ENCODE measurements at places on chromosomes 7 and 10.
A peak's percentile ranks its signal among the peaks of the same experiment; 100 is the strongest.

GRCh38 chr7:610531-611280, 91.1 kb upstream of the PDGFA start:
- no peak for DNase-seq

DNA sequence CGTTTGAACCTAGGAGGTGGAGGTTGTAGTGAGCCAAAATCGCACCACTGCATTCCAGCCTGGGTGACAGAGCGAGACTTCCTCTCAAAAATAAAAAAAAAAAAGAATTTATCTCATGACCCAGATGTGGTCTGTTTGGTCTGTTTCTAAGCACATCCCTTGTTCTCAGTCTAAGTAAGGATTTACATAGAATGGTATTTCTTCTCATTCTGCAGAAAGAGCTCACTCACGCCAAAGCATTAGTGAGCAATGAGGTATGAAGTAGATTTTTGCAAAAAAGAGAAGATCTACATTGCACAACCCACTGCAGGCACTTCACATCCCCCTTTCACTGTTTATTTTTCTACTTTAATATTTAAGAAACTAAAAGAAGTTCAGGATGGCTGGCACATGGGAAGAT, 76.5 kb upstream of the FGL2 start:
- DNase-seq, result no peak

DNA sequence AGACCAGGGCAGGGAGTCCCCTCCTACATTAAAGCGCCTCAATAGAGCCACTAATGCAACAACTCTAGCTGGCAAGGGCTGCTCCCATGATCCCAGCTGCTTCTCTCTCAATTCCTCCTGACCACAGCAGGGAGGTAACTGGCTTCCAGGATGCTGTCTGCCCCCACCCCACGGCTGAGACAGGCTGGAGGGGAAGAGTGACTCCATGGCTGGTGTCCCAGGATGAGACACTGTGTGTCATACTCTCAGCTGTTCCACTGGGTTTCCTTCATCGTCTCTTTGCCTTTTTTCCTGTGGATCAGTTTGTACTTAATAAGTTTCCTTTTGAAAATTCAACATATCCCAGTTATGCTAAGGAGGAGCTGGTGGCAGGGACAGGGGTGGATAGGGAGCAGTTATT, 27.7 kb upstream of the MYH16 start:
- DNase-seq, result no peak

DNA sequence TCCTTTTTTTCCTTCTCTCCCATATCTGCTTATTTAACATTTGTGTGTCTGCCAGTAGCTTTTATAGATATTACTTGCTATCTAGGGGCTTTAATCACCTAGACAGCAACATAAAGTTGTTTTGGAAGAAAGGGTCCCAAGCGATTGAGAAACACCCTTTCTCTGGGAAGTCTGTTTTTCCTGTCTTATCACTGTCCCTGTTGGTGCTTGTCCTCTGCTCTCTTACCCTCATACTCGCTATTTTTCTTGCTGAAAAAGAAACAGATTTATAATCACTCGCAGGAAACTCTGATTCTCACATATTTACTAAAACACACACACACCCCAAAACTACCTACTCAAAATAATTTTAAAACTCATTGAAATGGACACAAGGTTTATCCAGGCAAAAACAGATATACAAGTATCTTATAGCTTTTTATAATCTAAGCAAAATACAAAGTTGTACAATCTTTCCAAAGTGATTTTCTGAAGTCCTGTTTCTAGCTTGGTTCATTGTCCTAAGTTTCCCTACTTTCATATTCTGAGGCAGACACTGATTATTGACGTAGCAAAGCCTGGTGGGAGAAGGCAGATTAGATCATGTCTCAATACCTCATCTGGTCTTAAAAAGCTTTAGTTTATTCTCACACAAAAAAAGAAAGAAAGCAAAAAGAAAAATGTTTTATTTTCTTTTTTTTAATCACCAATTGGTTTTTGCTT, 157.3 kb downstream of the CACNA2D1 start:
- DNase-seq, result no peak

GRCh38 chr10:102814873-102815661, 22.1 kb downstream of the CYP17A1 start:
- no peak for DNase-seq

GRCh38 chr10:113064039-113064438, 114.0 kb downstream of the TCF7L2 start:
- DNase-seq, result no peak

DNA sequence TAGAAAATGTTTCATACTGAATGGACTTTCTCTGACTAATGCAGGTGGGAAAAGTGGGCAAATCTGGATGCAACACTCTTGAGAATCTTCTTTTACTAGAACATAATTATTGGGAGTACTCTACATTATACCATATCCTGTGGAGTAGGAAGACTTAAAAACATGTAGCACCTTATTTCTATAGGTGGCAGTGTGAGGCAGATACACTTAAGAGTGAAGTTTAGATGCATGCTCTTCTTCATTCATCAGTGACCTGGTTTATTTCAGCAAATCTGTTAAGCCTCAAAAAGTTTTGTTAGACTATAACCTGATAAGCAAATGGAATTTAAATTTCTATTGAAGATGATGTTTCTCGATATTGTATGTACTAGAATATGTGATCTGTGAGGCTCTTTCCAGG, 1087.1 kb upstream of the LRRN3 start:
- DNase-seq, result no peak

DNA sequence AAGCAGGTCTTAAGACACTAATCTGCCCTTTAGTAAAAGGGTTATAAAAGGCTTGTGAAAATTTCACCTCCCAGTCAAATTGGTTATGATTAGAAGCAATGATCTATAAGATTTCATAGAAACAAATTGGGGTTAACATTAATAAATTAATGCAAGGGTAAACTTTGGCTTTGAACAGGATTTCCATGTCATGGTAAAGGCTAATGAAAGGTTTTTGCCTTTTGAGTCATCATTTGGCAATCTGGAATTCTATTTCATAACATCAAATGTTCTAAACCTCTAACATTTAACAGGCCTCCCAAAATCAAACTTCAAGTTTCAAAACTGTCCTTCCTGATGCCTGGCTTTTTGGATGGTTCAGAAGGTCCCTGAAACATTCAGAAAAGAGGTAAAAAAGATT, 62.4 kb downstream of the COA1 start:
- DNase-seq, result no peak

GRCh38 chr10:219731-220472, 84.6 kb downstream of the ZMYND11 start:
- no peak for DNase-seq

DNA sequence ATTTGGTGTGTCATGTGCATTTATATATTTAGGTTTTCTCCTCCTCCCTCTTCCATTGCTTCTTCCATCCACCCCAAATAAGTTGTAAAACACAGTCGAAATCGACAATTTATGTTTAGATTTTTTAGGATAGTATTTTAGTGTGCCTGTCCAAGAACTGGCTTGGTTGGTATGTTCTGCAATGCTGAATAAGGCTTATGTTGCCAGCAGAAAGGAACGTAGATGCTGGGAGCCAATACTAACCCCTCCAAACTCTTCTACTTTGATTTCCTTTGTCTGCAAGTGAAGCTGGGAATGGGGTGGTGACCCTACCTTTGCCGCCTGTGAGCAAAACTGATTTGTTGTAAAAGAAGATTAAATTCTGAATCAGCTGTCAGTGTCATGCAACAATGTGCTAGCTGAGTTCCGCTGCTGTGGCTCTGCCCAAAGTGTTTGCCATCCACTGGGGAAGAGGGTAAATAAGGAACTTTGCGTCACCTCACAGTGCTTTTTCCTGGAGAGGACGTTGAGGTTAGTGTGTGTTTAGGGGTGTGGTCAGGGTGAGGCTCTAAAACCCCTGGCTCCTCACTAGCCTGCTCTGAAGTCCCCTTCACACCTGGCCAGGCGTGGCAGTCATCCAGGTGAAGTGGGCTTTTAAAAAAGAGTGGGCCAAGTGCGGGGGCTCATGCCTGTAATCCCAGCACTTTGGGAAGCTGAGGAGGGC, 44.4 kb downstream of the TACC2 start:
- peak; percentile 83 for DNase-seq

- peak; percentile 79 for DNase-seq
Observed at GRCh38 chr10:73095481-73096021, 1.1 kb downstream of the P4HA1 start.

- DNase-seq, result no peak
Observed at GRCh38 chr7:80348223-80348622, 163.6 kb downstream of the GNAT3 start.

GRCh38 chr10:100289641-100290040, 3.2 kb upstream of the BLOC1S2 start:
- no peak for DNase-seq

- peak; percentile 83 for DNase-seq
Observed at GRCh38 chr7:140176811-140177702, at the start of gene KDM7A. TSS of gene KDM7A (minus strand) at chr7:140176983. CDS start at chr7:140176937, 46 bp downstream.

GRCh38 chr10:71770255-71770654, 3.1 kb downstream of the VSIR start:
- no peak for DNase-seq

DNA sequence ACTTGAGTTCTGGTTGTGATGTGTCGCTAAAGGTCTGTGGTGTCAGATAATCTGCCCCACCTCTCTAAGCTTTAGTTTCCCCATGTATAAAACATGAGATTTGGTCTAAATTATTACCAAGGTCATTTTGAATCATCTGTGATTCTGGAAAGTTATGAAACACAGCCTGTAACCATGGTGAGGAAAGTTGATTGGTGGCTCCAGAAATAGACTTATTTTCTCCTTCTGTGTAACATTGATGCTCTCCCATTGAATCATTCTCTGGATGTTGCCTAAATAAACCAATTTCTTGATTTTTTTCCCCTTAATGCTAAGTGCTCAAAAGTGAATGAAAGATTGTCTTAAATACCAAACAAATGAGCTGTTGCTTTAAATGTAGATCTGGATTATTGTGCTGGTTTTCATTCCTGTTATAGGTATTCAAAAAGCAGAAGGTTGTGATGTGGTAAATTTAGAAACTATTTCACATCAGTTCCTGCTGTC, 30.0 kb upstream of the PCGF5 start:
- DNase-seq, result no peak

DNA sequence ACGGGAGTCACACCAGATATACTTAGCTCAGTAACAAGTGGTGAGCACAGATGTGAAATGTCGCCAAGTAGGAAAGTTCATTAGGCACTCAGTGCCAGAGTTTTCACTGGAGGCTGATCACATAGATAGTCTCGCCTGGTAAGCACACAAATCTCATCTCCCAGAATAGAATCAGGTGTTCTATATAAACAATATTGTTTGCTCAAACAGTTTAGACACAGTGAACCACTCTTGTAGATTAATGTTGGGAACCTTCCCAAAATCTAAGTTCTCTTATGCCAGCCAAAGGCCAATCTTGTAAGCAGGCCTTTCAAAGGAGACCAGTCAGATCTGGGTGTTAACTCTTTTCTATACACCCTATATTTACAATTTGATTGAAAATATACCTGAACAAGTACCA, 716.5 kb upstream of the GRM3 start:
- DNase-seq, result no peak

- no peak for DNase-seq
Observed at GRCh38 chr10:48835781-48836180, 103.9 kb downstream of the LRRC18 start.

DNA sequence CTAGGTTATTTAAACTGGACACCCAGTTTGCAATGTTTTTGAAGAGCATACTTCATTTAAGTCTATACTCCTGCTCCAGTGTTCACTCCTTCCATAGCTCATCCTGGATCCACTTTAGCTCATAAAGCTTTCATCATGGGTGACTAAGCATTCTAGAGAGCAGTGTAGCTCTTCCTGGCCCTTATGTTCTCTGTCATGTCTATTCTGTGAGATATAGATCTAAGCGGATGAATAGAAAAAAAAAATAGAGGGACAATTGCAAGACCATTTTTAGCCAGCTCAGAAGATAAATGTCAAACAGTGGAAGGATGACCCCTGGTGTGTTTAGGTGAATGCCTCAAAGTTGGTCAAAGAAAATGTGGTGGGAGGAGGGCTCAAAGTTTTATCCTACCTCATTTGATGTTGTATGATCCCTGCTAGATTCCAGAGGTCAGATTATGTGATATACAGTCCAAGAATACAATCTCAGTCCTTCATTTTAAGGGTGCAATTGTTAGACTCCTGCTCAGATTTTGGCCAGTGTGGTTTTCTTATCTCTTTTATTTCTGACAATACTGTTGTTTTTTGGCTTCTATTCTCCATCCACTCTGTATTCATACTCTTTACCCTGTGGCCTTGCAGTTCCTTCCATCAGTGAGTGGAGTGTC, 7.5 kb upstream of the HECW1 start:
- no peak for DNase-seq

GRCh38 chr10:127145173-127145572, 51.2 kb downstream of the INSYN2A start:
- no peak for DNase-seq

GRCh38 chr7:87220026-87220733, 648 bp upstream of the TMEM243 start:
- DNase-seq, result peak; percentile 91

GRCh38 chr10:78619115-78619851, 449.5 kb upstream of the ZMIZ1 start:
- no peak for DNase-seq

- no peak for DNase-seq
Observed at GRCh38 chr10:17009212-17009700, 120.4 kb downstream of the CUBN start.

GRCh38 chr7:24595671-24596418, 22.6 kb downstream of the PALS2 start:
- DNase-seq, result no peak

GRCh38 chr10:14554091-14554490, 220.6 kb downstream of the FAM107B start:
- peak; percentile 50 for DNase-seq

DNA sequence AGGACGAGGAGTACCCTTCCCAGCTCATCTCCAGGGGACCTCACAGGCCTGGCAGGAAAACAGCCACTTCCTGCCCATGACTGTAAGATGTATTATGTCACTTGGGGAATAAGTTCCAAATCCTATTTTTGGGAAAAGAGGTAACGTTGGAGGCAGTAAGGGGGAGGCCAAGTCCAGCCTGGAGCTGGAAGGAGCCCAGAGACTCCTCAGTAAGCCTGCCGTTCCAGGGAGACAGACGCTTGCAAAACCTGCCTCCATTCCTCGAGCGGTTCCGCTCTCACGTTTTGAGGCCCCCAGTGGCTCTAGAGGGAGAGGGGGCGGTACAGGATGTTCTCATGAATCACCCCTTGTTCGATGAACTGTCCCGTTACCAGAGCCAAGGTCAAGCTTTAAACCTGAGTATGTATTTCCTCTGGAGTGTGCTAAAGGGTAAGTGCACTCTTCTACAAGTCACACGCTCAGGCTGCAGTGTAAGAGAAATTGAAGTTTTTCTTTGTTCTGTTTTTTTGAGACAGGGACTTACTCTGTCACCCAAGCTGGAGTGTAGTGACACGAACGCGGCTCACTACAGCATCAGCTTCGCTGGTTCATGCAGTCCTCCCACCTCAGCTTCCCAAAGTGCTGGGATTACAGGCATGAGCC, 45.5 kb upstream of the CYTH3 start:
- peak; percentile 18 for DNase-seq

DNA sequence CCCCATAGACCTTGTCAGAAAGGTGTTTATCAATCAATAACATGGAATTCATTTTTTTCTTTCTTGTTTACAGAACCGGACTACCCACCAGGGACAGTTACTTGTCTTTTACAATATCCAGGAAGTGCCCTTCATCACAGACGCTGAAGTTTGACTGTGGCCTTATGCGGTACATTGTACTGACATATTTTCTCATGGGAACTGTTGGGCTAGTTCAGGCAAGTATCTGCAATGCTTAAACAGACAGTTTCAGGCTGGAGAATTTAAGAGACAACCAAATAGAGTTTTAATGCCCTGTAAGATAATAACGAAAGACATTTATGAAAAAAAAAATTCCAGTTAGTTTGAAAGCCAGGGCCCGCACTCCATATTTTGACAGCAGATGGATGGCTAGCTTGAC, 246.4 kb downstream of the GATA3 start:
- no peak for DNase-seq
